ENCODE measurements at places on chromosomes 16 and 17. TPM values are rescaled to one million over a fixed set of nuclear protein-coding genes. Genes with fewer than 3 reads are reported as not detected.

The SLC47A2 gene
- total RNA-seq: not detected

The IL17C gene
- not detected for total RNA-seq

The TNFRSF17 gene
- total RNA-seq: not detected

The ASPA gene
- total RNA-seq: not detected

The KRT39 gene
- total RNA-seq: not detected

The ABCC11 gene
- not detected for total RNA-seq

The SPEM1 gene
- not detected for total RNA-seq

The FKBP10 gene
- 159 TPM for total RNA-seq

All from dermis microvascular lymphatic vessel endothelial cell (primary cell).